ENCODE measurements at places on chromosomes 4 and X.
A peak's percentile ranks its signal among the peaks of the same experiment; 100 is the strongest.

DNA sequence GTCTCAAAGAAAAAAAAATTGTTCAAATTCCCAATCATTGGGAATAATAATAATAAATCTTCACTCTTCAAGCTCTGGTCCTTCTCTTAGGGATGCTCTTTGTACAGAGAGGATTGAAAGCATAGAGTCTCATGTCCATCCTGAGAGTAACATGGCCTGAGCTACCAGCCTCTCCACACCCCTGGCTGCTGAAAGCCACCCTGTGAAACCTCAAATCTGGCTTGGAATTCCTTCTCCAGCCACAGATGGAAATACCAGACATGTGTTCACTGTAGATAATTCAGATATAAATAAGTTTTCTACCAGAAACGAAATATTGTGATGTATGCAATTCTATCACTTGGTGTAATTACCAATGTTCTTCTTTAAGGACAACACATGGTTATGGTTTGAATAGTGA, 140.6 kb downstream of the ARSF start:
- H3K36me3 ChIP-seq, result no peaks in the 10 kb centered on the region
- H3K27ac ChIP-seq, result no peak overlapping the region
- no peak for DNase-seq

GRCh38 chr4:181158971-181159370, 1084.2 kb upstream of the TENM3 start:
- no peaks in the 10 kb centered on the region for H3K27me3 ChIP-seq
- H3K27ac ChIP-seq, result no peak overlapping the region
- H3K4me3 ChIP-seq, result no peak overlapping the region
- H3K4me1 ChIP-seq, result no peaks in the 10 kb centered on the region

- H3K27ac ChIP-seq, result no peak overlapping the region
- no peak for DNase-seq
- no peak overlapping the region for H3K4me3 ChIP-seq
- no peaks in the 10 kb centered on the region for H3K36me3 ChIP-seq
- no peaks in the 10 kb centered on the region for H3K4me1 ChIP-seq
- H3K27me3 ChIP-seq, result no peaks in the 10 kb centered on the region
Observed at GRCh38 chrX:2452799-2453198, 48.0 kb downstream of the DHRSX start.

- no peak overlapping the region for H3K4me3 ChIP-seq
- H3K27me3 ChIP-seq, result no peaks in the 10 kb centered on the region
- H3K4me1 ChIP-seq, result peaks cover 2% of the 10 kb centered on the region
- no peak for DNase-seq
- no peak overlapping the region for H3K27ac ChIP-seq
- peaks cover 3% of the 10 kb centered on the region for H3K36me3 ChIP-seq
Observed at GRCh38 chr4:118680808-118681207, 4.4 kb upstream of the METTL14 start.

- H3K27ac ChIP-seq, result no peak overlapping the region
- no peaks in the 10 kb centered on the region for H3K36me3 ChIP-seq
- DNase-seq, result no peak
- no peak overlapping the region for H3K4me3 ChIP-seq
- no peaks in the 10 kb centered on the region for H3K4me1 ChIP-seq
Observed at GRCh38 chr4:46934726-46935125, 25.7 kb upstream of the COX7B2 start.

DNA sequence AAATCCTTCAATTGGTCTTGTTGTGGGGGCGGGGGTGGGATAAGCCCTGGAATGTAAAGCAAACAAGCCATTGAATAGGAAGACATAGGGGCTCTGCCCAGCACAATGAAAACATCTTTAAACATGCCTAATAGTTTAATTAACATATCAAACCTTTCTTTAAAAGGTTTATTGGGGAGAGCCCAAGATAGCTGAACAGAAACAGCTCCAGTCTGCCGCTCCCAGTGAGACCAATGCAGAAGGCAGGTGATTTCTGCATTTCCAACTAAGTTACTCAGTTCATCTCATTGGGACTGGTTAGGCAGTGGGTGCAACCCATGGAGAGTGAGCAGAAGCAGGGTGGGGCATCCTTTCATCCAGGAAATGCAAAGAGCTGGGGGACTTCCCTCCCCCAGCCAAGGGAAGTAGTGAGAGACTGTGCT, 327.2 kb upstream of the CNKSR2 start:
- H3K36me3 ChIP-seq, result no peaks in the 10 kb centered on the region
- no peak for DNase-seq
- H3K4me3 ChIP-seq, result no peak overlapping the region
- H3K4me1 ChIP-seq, result no peaks in the 10 kb centered on the region
- H3K27me3 ChIP-seq, result no peaks in the 10 kb centered on the region
- no peak overlapping the region for H3K27ac ChIP-seq

DNA sequence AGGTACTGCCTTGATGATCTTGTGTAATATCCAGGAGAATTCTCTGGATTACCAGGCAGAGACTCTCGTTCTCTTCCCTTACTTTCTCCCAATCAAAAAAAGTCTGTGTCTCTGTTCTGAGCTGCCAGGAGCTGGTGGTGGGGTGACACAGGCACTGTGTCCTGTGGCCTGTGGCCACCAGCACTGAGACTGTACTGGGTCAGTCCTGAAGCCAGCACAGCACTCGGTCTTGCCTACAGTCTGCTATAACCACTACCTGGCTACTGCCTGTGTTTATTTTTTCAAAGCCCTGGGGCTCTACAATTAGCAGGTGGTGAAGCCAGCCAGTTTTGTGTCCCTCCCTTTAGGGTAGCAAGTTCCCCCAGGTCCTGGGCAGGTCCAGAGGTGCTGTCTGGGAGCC, 331.1 kb upstream of the MAGEB18 start:
- H3K27me3 ChIP-seq, result no peaks in the 10 kb centered on the region
- H3K4me3 ChIP-seq, result no peak overlapping the region
- no peaks in the 10 kb centered on the region for H3K4me1 ChIP-seq
- no peaks in the 10 kb centered on the region for H3K36me3 ChIP-seq

- no peak overlapping the region for H3K27ac ChIP-seq
- H3K36me3 ChIP-seq, result no peaks in the 10 kb centered on the region
- H3K27me3 ChIP-seq, result no peaks in the 10 kb centered on the region
- H3K4me3 ChIP-seq, result no peak overlapping the region
- no peak for DNase-seq
- no peaks in the 10 kb centered on the region for H3K4me1 ChIP-seq
Observed at GRCh38 chr4:79370026-79370425, 38.0 kb downstream of the GK2 start.

DNA sequence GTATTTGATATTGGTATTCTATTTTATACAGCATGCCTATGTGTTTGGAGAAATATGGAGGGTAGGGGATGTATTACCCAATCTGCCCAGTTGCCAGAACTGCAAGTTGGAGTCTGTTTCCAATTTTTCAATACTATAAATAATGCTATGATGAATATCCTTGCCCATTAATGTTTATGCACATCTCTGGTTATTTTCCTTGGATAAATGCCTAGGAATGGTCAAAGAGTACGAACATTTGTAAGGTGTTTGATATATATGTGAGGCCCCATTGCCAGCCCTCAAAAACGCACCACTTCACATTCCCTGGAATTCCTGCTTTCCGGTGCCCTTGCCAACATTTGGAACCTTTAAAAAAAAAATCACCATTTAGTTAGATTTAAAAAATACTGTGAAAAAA, 34.3 kb downstream of the CLDN34 start:
- no peak overlapping the region for H3K27ac ChIP-seq
- H3K4me3 ChIP-seq, result no peak overlapping the region
- no peaks in the 10 kb centered on the region for H3K36me3 ChIP-seq
- no peak for DNase-seq

GRCh38 chr4:163600727-163601126, 106.2 kb downstream of the TMA16 start:
- no peaks in the 10 kb centered on the region for H3K4me1 ChIP-seq
- no peak overlapping the region for H3K4me3 ChIP-seq
- no peaks in the 10 kb centered on the region for H3K36me3 ChIP-seq
- no peak for DNase-seq
- H3K27ac ChIP-seq, result no peak overlapping the region
- no peaks in the 10 kb centered on the region for H3K27me3 ChIP-seq

GRCh38 chrX:72003811-72004750, 93.4 kb downstream of the NHSL2 start:
- no peaks in the 10 kb centered on the region for H3K27me3 ChIP-seq
- no peak overlapping the region for H3K4me3 ChIP-seq
- H3K4me1 ChIP-seq, result no peaks in the 10 kb centered on the region

DNA sequence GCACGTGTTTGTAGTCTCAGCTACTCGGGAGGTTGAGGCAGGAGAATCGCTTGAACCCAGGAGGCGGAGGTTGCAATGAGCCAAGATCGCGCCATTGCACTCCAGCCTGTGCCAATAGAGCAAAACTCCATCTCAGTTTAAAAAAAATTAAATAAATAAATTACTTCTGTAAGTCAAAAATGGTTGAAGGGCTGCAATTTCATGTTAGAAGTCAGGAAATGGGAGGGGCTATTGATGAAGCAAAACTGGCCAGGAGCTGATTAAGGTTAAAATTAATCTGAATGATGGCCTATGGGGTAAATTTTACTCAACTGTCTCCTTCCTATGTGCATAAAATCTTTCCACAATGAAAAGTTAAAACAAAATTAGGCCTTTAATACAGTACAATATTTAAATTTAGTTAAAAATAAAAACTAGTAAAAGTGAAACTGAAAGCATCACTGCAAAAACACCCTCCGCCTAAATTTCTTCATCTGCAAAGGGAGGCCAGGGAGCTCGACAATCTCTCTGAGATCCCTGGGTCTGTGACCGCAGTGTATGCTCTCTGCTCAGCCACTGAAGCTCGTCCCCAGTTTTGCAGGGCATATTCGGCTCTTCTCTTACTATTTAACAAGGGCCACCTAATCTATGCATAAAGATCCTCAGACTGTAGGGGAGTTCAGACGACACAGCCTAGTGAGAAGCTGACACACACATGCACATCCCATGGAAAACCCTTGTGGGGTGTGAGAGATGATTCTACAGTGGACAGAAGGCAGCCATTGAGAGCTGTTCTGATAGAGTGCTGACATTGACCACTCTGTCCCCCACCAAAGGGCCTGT, 57.2 kb downstream of the IRF2 start:
- peaks cover 12% of the 10 kb centered on the region for H3K4me1 ChIP-seq
- H3K27ac ChIP-seq, result peak overlapping the region; percentile 7
- no peaks in the 10 kb centered on the region for H3K36me3 ChIP-seq
- no peaks in the 10 kb centered on the region for H3K27me3 ChIP-seq
- peak overlapping the region; percentile 1 for H3K4me3 ChIP-seq

GRCh38 chrX:35244796-35245508, 302.4 kb downstream of the FAM47B start:
- no peaks in the 10 kb centered on the region for H3K36me3 ChIP-seq
- no peak overlapping the region for H3K27ac ChIP-seq
- H3K27me3 ChIP-seq, result no peaks in the 10 kb centered on the region
- H3K4me1 ChIP-seq, result no peaks in the 10 kb centered on the region
- DNase-seq, result no peak

DNA sequence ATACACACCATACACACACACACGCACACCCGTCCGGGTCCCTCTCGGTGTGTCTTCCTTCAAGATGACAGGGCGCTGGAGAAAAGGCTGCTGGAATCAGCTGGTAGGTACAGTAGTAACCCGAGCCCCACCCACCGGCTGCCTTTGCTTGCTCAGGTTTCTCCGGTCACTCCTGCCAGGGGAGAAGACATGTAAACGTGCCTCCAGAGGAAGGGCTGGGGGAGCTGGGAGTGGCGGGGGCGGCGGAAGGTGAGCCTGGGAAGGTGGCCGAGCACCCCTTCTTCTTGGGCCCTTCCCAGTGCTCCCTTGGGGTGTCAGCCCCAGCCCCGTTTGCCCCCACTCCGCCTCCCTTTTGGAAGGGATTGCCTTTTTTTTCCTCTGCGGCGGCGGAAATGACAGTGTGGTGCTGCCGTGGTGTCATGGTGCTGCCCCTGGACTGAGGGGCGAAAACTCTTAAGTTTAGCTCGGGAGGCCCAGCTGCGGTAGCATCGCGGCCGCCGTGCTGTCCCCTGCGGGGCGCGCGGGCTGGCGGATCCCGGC, at the start of gene MID2:
Gene MID2, plus strand, starts transcription at position 169 of the 540 bp plus-strand sequence. CDS start 561 bp downstream, outside the sequence.
- peak within 1 kb of the TSS; percentile 89 for H3K27ac ChIP-seq
- DNase-seq, result no peak
- H3K4me3 ChIP-seq, result peak within 1 kb of the TSS; percentile 76
- peaks cover 10% of the 10 kb centered on the region for H3K4me1 ChIP-seq
- no peaks in the 10 kb centered on the region for H3K27me3 ChIP-seq

- no peak for DNase-seq
- no peak overlapping the region for H3K4me3 ChIP-seq
- no peaks in the 10 kb centered on the region for H3K27me3 ChIP-seq
- no peaks in the 10 kb centered on the region for H3K4me1 ChIP-seq
Observed at GRCh38 chr4:108793415-108793814, 30.6 kb upstream of the ETNPPL start.

DNA sequence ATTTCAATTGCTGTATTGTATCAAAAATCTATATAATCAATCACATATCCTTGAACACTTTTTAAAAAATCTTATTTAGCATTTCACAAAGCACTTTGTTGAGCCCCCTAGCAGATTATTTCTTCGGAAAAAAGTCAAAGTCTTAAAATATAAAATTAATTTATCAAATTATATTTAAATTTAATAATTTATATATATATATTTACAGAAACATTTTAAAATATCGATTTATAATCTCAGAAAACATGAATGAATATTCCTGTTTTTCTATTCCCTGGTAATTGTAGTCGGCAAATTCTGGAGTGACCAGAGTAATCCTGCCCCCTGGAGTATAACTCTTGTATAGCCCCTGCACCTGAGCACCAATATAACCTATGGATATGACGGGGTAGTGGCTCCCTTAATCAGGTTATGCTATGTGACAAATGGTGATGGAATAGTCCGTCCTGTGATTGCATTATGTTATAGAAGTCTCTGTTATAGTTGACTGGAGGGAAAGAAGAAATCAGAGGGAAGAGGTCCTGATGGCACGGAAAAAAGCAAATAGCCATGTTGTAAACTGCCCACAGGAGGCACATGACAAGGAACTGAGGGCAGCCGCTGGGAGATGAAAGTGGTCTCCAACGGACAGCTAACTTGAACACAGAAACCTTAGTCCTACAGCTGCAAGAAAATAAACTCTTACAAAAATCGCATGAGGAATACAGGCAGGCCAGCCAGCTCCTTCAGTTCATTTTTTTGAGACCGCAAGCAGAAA, 1092.3 kb downstream of the ARAP2 start:
- H3K36me3 ChIP-seq, result no peaks in the 10 kb centered on the region
- no peaks in the 10 kb centered on the region for H3K27me3 ChIP-seq
- no peaks in the 10 kb centered on the region for H3K4me1 ChIP-seq
- no peak for DNase-seq
- no peak overlapping the region for H3K27ac ChIP-seq

- no peaks in the 10 kb centered on the region for H3K36me3 ChIP-seq
- no peak overlapping the region for H3K4me3 ChIP-seq
- no peaks in the 10 kb centered on the region for H3K4me1 ChIP-seq
- H3K27ac ChIP-seq, result no peak overlapping the region
- DNase-seq, result no peak
Observed at GRCh38 chr4:78578674-78579425, 27.3 kb downstream of the ANXA3 start.

- no peaks in the 10 kb centered on the region for H3K27me3 ChIP-seq
- H3K27ac ChIP-seq, result peak overlapping the region; percentile 4
- H3K4me1 ChIP-seq, result peaks cover 6% of the 10 kb centered on the region
- DNase-seq, result no peak
- no peak overlapping the region for H3K4me3 ChIP-seq
Observed at GRCh38 chr4:4492161-4492847, 49.5 kb downstream of the STX18 start.
